ENCODE measurements at places on chromosomes 1 and 21.

- no peak for DNase-seq
Observed at GRCh38 chr1:168050880-168051279, 85.8 kb downstream of the GPR161 start.

DNA sequence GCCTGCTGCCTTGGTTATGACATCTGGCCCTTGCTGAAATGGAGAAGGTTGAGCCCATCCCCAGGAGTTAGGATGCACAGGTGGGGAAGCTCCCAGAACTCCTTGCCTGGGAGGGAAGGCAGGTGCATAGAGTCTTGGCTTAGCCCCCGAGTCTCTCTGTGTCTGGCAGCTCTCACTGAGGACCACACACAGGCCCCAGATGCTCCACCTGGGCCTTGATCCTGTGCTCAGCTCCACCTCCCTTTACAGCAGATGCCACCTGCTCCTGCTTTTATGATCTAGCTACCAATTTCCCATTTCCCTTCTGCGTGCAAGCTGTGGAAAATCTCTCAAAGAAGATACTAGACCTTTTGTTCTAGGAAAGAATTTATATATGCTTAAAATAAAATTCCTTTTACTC is 28.8 kb upstream of the KCNJ6 start:
- no peak for DNase-seq

- no peak for DNase-seq
Observed at GRCh38 chr1:87989346-87989745, 660.7 kb downstream of the LMO4 start.

GRCh38 chr1:4172644-4173599 is 272.9 kb upstream of the C1orf174 start:
- DNase-seq, result no peak

GRCh38 chr1:35005711-35006110 is 20.6 kb upstream of the TMEM35B start:
- no peak for DNase-seq

DNA sequence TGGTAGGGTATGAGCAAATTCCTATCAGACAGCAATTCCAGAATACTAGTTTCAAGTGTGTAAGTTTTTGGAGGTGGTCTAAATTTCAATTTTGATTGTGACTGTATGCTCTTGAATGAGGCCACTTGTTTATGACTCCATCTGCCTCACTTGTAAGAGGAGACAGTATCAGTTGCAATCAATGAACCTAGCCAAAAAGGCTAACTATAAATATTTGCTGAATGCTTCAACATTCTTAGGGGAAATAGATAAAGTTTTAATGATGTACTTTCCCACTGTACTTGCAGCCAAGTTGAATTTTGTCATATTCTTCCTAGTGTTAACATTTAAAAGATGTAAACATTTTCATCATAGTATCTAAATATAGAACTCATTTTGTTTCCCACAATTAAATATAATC is 32.1 kb upstream of the RWDD3 start:
- no peak for DNase-seq

- no peak for DNase-seq
Observed at GRCh38 chr1:36924282-36924811, 110.0 kb downstream of the GRIK3 start.

- no peak for DNase-seq
Observed at GRCh38 chr1:2981981-2982614, 39.2 kb upstream of the ACTRT2 start.

DNA sequence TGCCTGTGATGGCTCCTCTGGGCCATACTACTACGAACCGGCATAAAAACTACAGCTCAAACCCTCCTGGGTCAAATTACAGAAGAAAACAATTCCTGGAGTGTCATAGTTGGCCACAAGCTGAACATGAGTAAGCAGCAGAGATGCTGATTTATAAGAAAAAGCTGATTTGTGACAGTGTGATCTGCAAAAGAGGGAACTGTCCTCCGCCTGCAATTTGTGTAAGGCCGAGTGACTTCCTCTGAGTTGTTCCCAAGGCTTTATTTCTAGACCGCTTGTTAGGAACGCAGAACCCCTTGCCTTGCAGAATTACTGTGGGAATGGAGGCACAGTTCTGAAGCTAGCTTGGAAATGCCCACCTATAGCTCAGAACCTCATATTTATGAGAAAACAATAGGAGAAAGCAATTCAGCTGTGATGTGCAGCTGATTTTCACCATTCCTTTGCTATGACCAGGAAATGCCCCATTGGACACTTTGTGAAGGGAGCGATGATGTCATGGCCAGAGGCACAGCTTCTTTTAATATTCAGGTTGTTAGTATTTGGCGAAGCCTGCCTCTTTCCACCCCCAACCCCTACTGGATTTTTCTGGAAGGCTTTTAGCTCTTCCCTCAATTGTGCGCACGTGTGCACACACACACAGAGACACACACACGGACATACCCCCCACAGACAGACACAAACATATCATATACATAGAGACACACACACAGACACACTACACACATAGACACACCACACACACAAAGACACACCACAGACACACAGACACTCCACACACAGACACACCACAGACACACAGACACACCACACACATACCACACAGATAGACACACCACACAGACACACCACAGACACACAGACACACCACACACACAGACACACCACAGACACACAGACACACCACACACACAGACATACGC is 47.6 kb downstream of the IER5 start:
- no peak for DNase-seq

GRCh38 chr1:241081473-241081872 is 275.5 kb downstream of the RGS7 start:
- no peak for DNase-seq

DNA sequence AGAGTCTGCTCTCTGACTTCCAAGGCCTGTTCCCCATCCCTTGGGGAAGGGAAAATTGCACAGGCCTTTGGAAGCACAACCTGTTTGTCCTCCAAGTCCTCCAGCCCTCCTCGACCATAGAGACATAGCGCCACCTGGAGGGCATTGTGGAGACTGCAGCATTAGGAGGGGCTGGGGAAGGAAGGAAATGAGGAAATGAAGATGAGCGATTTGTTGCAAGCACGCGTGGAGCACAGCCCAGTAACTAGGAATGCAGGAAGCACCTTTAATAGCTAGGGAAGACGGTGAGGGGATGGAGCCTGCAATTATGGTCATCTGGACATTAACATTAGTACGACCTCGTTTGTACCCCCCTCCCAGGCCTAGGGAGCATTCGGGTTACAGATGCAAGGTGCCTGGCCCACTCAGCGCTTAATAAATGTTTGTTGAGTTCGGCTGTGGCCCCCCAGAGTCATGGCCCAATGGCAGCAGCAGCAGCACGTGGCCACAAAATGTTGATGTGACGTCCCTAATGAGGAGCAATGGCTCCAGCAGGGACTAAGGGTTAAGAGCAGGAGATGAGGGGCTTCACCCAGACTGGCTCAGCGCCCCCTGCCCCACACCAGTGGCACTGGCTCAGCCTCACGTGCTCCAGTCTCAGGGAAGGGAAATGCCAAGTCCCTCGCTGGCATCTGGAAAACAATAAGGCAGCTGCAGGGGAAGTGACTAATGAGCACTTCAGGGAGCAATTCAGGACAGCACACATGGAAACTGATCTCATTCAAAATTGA is 8.0 kb upstream of the CAMK2N1 start:
- DNase-seq, result peak; percentile 74

DNA sequence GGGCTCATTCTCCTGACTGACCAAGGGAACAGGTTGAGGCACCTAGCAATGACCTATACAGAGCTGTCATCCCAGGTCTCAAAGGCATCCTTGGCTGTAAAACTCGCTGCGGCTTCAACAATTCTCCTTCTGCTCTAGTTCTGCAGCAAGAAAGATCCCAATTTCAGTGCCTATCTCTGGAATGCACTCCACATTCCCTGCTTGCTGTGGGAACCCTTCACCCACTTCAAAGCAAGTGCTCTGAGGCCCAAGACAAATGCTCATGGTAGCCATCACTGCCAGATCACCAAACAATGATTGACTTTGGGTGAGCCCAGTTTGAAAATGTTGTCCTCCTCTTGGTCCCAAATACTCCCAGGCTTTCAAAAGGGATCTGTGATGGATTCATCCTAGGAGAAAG is 37.7 kb upstream of the FMO3 start:
- no peak for DNase-seq

DNA sequence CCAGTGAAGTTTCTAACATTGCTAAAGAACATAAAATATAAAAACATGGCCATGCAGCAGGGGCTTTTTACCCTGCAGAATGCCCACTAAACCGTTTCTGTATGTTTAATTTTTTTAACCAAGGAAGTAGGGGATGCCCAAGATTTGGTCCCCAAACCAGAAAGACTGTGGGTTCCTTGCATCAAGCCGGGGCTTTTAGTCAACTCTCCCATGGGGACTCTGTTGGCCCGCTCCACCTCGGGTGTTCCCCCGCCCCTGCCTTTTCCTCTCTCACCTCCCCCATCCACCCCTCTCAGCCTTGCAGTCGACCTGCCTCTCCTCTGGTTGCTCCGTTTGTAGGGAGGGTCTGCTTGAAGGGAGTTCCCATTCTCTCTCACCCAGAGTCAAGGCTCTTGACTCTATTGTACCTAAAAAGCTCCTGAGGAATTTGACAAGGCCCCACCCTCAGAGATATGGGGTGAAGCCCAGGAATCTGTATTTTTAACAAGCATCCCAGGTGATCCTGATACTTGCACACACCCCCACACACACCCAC is 117.5 kb downstream of the TOMM20 start:
- DNase-seq, result peak; percentile 32

- DNase-seq, result no peak
Observed at GRCh38 chr1:60277269-60277668, 203.7 kb upstream of the C1orf87 start.

- no peak for DNase-seq
Observed at GRCh38 chr1:55195521-55196233, 19.5 kb downstream of the USP24 start.
